ENCODE measurements at places on chromosomes 5 and 9.

- no peak for DNase-seq
Observed at GRCh38 chr5:142902186-142902965, 132.2 kb downstream of the ARHGAP26 start.

GRCh38 chr5:58760222-58760621 is 177.3 kb downstream of the RAB3C start:
- DNase-seq = no peak

DNA sequence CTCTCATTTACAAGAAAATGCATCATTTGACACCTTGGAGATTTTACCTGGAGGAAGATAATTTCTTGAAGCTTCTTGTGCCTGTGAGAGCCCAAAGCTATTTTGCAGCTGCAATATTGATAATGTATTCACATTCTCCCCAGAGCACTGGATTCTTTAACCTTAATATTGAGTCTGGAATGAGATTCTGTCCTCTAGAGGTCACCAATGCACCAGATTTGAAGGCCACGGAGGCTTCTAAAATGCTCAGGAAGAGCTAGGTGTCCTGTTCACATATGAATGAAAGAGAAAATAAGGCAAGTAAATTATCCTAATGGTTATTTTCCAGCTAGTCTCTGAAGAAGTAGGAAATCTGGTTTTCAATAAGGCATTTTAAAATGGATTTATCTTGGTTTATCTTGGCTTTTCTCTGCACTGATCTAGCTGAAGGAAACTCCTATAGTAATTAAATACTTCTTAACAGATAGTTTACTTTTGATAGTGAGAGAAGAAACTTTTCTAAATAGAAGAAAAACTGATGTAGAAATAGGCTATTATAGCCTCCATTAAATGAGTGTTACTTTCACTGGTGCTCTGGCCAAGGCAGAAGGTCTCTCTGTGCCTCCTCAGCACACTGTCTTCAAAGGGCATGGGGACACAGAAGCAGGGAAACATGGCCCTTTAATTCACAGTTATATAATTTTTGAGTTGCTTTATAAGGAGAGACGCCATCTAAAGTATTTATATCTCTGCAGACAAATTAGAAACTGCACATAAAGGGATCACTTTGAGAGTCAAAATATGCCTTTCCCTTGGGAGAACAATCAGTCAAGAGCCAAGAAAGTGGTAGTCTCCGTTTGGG is 297.0 kb upstream of the ACTBL2 start:
- no peak for DNase-seq

DNA sequence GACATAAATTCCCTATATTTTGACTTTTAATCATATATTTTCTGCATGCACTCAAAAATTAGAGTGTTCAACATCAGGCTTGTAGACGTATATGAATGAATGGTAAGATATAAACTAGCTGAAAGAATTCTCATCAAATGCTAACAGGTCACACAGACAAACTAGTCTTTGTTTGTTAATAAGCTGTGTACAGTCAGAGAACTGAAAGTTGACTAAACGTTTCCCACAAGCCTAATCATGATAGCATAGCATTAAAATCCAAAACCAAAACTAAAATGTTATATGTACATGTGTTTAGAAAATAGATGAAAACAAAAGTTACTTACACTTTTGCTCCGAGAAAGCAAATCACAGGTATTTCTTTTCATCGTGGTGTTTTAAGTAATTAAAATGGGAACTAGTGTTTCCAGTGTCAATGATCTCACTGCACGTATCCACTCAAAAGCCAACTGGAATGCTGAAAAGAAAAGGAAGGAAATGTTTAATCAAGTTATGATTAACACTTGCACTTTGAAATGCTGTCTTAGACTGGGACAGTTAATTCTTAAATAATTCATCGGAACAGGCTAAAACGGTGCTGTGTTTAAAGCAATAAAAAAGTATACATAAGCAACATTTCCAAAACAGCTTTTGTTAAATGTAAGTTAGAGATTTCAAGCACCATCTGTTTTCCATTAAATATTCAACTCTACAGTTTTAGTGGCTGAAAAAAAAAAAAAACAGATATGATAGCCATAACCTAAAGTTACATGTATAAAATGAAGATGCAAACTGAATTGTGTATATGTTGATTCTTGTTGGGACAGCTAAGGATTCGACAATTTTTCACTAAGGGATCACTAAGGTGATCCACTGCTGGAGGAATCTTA is 291.9 kb upstream of the PDE4D start:
- no peak for DNase-seq

GRCh38 chr5:11815916-11816315 is 88.3 kb downstream of the CTNND2 start:
- no peak for DNase-seq

- DNase-seq = no peak
Observed at GRCh38 chr5:177005619-177006264, 837 bp downstream of the UIMC1 start.
